ENCODE measurements at places on chromosomes 4 and X. TPM values are rescaled to one million over a fixed set of nuclear protein-coding genes. Genes with fewer than 3 reads are reported as not detected.
A peak's percentile ranks its signal among the peaks of the same experiment; 100 is the strongest.

Gene RFC1
- 22.3 TPM for total RNA-seq

DNA sequence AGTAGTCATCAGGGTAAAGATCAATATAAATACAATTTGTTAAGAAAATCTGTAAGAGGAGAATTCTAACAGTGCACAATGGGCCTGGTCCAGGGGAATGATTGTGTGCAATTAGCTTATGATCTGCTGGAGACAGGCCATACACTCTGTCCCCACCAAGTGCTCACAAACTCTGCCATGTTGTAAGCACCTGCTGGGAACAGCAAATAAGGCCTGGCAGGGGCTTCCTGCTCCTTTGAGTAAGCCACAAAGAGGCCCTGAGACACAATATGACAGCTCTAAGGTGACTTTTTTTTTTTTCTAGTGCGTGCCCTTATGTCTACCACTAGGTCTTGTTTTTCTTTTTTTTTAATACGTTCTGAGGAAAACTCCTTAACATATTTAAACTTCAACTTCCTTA, 866.3 kb upstream of the PCDH7 start:
- DNase-seq: no peak

Gene TBC1D8B
- total RNA-seq: 2.5 TPM

- DNase-seq: no peak
Measured at GRCh38 chrX:115895678-115896329, 274.7 kb upstream of the AGTR2 start.

DNA sequence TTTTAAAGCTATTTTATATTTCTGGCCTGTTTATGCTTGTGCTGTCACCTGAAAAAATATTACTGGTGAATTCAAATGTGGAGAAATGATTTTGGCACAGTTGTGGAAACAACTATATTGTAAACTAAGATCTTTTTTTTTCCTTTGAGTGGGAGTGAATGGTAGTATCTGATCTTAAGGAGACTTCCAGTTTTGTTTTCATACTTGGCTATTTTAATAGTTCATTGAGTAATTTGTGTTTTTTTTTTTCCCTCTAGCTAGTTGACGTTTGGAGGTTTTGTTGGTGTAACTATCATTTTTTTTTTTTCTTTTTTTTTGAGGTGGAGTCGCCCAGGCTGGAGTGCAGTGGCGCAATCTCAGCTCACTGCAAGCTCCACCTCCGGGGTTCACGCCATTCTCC, 10.5 kb downstream of the STAG2 start:
- DNase-seq: no peak

Gene USP46
- total RNA-seq: 111 TPM

Gene SLC4A4
- 22.0 TPM for total RNA-seq

Gene GLOD5
- total RNA-seq: not detected

GRCh38 chr4:122914938-122915337, 7.5 kb downstream of the NUDT6 start:
- DNase-seq: no peak

DNA sequence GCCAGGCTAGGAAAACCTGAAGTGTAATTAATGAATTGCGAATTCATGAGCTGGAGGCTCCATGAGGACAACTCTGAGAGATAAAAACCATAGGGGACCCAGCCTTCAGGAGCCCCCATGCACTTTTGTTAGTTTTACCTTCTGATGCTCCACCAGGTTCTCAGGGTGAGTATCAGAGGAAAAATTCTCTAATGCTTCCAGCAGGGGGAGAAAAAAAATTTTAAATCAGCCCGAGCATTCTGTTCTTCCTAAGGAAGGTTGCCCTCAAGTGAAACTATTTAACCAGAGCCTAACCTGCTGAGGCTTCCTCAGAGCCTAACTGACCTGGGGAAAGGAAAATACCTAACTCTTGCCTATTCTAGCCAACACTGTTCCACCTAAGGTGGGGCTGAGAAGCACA, 552.6 kb downstream of the PPARGC1A start:
- DNase-seq: no peak

Gene FRMD7
- 0.30 TPM for total RNA-seq

DNA sequence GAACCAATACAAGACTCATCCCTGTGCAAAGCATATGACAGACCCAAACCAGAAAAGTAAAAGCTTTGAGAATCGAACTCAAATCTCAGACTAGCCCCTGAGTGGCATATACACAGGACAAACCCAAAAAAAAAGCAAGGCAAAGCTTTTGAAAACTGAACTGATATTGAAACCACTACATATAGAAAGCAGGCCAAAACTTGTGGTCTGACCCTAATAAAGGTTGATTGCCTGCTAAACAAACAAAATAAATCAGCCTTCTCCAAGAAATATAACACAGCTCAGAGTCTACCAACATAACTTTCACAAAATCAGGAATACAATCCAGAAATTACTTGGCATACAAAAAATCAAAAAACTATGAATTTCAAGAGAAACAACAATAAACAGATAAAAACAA, 40.3 kb downstream of the LRBA start:
- DNase-seq: no peak

DNA sequence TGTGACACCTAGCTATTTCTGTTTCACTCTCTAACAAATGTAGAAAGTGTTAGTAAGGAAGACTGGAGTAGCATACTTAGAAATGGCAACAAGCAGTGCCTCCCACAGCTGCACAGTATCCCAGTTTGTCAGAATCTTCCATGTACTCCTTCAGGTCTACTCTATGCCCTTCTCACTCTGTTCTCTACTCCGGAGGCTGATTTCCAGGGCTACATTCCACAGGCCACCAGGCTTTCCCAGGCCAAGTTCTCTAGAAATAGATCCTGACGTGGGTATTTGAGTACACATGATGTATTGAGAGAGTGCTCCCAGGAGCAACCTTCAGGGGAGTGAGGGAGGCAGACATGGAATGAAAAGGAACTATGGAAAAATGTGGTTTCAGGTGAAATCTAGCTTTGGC, 177.3 kb upstream of the GK2 start:
- no peak for DNase-seq

GRCh38 chrX:53294024-53294648, 12.8 kb upstream of the IQSEC2 start:
- peak; percentile 41 for DNase-seq

- no peak for DNase-seq
Measured at GRCh38 chr4:139896091-139896604, 230.5 kb downstream of the MGST2 start.

GRCh38 chr4:145301386-145302080, 121.1 kb upstream of the OTUD4 start:
- DNase-seq: no peak

GRCh38 chrX:134737061-134737460, 78.8 kb upstream of the PLAC1 start:
- no peak for DNase-seq

GRCh38 chr4:184102488-184102887, 115.2 kb downstream of the ENPP6 start:
- no peak for DNase-seq

DNA sequence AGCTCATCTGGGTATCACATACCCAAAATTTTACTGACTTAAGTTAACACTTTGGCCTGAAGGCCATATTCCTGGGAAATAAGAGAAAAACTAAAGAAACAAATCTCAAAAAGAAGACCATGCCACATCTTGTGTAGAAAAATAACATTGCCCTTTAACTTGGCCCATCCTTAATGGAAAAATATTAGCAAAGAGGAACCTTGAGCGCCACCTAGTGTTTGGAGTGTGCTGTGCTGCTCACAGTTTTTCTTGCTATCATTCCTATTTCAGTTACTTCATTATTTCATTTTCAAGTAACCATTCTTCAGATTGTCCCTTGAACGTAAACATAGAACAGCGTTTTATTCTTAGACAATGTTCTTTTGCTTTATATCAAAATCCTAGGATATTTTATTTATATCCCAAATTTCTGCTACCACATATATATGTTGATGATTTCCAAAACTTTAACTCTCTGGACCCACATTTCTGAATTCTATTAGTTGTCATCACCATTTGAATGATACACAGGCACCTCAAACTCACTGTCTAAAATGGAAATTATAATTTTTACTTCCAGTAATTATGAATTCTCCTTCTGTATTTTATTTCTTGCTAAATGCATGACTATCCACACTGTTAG, 999.0 kb upstream of the ADGRL3 start:
- DNase-seq: no peak

Gene MED12
- total RNA-seq: 19.1 TPM

GRCh38 chr4:70818173-70818855, 21.4 kb downstream of the GRSF1 start:
- DNase-seq: no peak

Gene POF1B
- total RNA-seq: 3.7 TPM

GRCh38 chr4:173174594-173175012, 6.0 kb downstream of the GALNT7 start:
- no peak for DNase-seq

Gene FAM47A
- not detected for total RNA-seq

GRCh38 chr4:152434011-152434410, 101.9 kb downstream of the FBXW7 start:
- DNase-seq: no peak

DNA sequence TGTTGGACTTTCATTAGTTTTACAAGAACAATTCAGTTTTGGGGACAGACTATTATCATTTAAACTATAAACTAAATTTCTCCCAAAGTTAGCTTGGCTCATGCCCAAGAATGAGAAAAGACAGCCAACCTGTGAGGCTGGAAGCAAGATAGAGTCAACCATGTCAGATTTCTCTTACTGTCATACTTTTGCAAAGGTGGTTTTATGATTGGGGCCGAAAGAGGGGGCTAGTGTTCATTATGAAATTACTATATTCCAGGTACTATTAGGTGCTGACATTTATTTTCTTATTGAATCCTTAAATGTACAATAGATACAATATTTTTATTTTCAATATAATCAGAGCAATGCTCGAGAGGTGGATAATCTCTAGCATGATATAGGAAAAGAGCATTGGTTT, 30.6 kb downstream of the HERC6 start:
- DNase-seq: no peak

DNA sequence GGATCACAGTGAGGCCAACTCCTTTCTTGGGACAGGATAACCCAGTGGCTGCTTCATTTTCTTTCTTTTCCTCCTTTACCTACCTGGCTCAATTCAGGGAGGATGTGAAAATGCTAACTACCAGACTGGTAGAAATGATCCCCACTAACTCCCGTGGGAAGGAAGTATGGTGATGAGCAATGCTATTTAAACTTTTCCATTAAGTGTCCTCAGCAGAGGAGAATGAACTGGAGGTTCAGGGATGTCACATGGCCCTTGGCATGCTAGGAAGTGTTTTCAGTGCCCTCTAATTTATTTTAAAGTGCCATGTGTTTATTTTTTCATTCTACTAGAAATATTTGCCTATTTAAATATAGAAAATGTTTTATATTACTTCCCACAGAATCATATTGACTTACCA, 363.9 kb downstream of the PPP3CA start:
- DNase-seq: no peak

GRCh38 chr4:7128644-7129043, 60.8 kb upstream of the GRPEL1 start:
- no peak for DNase-seq

Gene AMMECR1
- 1.5 TPM for total RNA-seq

- no peak for DNase-seq
Measured at GRCh38 chr4:132587626-132588025, 561.5 kb upstream of the PCDH10 start.

Gene RADX
- total RNA-seq: 1.0 TPM

DNA sequence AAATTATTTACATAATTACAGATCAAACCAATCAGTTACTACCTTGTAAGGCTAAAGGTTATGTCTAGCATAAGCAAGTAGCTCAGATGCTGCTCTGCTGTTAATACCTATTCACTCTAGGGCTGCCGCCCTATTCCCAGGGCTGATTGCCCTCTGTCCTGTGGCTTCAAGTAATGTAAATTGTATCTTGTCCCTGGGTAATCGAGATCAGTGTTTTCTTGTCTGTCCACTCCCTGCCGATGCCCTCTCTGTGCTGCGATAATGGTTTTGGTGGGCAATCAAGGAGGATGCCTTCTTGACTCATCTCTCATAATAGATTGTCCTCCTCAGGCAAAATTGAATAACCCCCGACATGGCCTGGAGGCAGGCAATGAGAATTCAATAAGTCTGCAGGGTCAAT, 641.0 kb upstream of the PITX2 start:
- DNase-seq: no peak

Gene FAM193A
- total RNA-seq: 19.5 TPM

DNA sequence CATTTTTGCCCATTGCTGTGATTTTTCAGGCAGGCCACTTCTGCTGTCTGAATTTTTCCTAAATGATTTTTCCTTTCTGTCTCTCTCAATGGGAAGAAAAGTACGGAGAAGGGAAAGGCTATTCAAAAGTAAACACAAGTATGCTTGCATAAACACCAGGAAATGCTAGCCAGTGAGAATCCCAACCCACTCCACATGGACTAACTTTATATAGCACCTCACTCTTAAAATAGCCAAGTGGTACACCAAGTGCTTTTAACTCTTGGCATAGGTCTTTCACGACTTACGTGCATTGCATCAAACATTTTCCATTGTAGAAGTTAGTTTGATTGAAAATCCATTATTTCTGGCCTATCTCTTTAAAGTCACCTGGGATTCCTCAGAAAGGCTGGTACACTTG, 178.9 kb upstream of the SPANXN1 start:
- no peak for DNase-seq

DNA sequence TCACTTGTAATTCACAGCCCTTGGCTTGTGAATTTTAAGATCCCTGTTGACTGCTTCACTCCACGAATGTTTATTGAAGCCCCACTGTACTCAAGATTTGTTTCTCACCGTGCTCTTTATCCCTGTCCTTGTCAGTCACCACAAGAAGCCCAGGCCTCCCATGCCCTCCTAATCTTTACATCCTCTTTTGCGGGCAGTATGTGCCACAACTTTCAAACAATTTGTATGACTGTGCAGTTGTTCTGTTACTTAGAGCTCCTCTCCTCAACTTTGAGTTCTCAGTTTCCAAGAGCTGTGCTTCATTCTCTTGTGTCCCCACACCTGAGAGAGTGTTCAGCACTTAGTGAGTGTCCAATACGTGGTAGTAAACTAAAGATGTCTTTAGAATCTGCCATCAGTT, 467.7 kb downstream of the NKX6-1 start:
- no peak for DNase-seq

- no peak for DNase-seq
Measured at GRCh38 chr4:94442251-94442650, 9.5 kb upstream of the PDLIM5 start.

Gene NR0B1
- not detected for total RNA-seq

DNA sequence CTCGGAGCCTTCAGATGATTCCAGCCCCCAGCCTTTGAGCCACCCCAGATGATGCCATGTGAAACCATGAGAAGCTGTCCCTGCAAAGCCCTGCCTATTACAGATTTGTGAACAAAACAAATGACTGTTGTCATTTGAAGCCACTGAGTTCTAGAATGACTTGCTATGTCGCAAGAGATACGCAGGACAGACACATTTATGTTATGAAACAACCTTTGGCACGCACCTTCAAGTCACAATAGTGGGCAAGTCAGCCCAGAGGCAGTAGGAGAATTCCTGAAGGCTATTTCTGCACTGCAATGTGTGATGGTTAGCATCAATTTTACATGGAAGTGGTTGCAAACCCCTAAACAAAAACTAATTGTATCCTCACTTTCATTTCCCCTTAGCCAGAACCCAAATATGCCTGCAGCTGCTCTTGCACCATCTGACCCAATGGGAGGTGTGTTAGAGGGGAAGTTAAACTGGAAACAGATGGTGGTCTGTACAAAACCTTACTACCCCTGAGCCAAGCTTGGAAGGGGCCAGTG, 174.4 kb upstream of the ATP6AP2 start:
- no peak for DNase-seq

- no peak for DNase-seq
Measured at GRCh38 chr4:184500748-184501589, 26.6 kb upstream of the IRF2 start.

All from cardiac septum (tissue), 1 donor.